ENCODE measurements at places on chromosomes 6 and 20.
A peak's percentile ranks its signal among the peaks of the same experiment; 100 is the strongest.

GRCh38 chr20:57179265-57179664, 87.2 kb downstream of the BMP7 start:
- no peak for DNase-seq

DNA sequence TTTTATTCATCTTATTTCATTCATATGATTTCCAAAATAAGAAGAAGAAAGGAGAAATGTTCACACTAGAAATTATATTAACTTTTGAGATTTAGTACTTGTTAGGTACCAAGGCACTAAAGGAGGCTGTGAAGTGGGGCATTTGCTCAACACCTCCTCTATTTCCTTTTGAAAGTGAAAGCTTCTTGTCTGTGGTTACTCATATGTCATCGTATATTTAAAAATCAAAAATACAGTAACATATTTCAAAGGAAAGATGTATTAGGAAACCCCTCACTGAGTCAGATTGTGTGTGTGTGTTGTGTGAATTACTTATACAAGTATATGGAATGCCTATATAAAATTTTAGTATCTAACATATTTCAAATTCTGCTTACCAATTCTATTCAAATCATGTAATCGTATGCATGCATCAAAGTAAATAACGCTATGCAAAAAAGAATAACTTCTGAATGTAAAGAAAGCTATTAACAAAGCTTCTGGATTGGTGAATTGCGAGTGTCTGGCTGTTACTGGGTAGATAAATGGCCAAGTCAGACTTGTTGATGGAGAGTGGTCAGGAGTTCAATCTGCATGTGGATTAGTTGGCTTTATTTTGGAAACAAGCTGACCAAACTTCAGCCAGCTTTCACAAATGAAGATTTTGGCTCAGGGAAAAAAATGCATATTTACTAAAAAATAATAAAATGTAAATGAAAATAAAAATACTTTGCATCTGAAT, 70.9 kb downstream of the PACRG start:
- no peak for DNase-seq

DNA sequence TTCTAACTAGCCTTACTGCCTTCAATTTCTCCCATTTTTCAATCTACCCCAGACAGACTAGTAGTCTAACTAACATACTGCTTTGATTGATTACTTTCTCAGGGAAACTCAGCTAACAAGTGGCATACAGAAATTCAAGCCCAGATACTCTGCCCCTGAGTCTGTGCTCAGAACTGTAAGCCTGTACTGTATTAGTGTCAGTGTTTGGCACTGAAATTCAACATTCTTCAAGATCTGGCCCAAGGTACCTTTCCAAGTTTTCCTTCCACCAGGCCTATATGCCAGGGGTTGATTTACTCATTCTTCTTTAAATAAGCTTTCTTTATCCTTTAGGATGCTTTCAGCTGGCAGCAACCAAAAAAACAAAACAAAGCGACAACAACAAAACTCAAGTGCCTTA, 433.2 kb upstream of the MARCKS start:
- no peak for DNase-seq

- peak; percentile 75 for DNase-seq
Measured at GRCh38 chr6:28212510-28213212, 12.4 kb upstream of the ZSCAN9 start.

- peak; percentile 79 for DNase-seq
Measured at GRCh38 chr6:106444777-106445507, 84.4 kb downstream of the CRYBG1 start.

DNA sequence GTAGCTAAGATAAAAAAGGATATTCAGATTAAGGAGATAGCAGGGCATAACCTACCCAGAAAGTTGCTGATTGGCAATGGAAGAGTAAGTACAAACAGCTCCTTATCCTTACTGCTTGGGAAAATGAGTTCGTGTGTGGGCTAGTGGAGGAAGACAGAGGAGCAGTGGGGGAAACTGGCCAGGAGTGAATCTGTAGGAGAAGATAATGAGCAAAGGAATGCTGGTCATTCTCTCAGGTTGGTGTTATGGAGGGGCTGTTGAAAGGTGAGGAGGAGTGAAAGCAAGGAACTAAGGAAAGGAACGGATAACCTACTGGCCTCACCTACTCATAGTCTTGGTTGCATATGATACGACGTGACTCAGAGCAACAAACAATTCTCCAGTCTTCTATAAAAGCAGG, 7.3 kb upstream of the GJB7 start:
- DNase-seq = no peak

GRCh38 chr6:35295521-35296315, 1.9 kb upstream of the DEF6 start:
- DNase-seq = no peak

- DNase-seq = peak; percentile 86
Measured at GRCh38 chr20:53579581-53580375, 13.9 kb downstream of the ZNF217 start.

DNA sequence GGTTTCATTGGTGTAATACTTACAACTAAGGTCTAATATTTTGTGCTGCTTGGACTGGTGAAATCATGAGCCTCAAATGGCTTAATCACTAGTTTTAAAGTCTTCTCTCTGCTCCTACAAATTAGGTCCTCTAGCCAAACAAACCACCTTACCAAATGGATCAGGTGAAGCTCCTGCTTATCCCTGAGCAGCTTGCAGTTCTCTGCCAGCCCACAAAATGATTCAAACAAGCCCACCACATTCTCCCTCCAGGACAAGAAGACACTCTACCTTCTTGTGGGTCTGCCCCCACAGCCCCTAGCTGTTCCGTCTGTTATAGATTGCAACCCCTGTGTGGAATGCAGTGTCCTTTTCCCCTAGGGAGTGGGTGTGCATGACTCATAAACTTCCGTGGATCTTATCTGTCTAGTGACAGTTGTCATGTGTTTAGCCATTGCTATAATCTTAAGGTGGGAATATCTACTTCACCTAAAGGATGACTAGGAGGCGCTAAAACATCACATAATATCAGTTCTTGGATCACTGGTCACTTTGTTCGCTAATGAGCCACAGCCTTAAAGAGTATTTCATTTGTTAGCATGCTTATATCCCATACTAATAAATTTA, 940.5 kb upstream of the MANEA start:
- no peak for DNase-seq

- DNase-seq = peak; percentile 49
Measured at GRCh38 chr20:62358171-62359042, 8.7 kb downstream of the LAMA5 start.

DNA sequence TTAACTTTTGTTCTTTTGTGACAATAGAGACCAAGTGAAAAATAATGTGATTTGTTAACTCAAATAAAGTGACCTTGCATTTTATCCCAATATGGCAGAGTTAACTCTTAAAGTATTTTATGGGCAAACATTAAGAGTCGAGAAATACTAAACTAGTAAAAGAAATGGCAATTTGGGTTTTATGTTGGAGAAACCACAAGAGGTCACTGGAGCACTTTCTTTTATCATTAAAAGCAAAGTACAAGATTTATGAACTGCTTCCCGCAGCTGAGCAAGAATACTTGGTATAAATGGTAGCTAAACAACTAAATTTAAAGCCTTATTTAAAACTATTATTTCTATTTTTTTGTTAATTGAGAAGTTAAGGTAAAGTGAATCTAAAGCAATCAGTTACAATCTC, 33.5 kb upstream of the MCM9 start:
- peak; percentile 56 for DNase-seq

- DNase-seq = no peak
Measured at GRCh38 chr6:9095729-9096128, 660.4 kb upstream of the SLC35B3 start.
